ENCODE measurements at places on chromosomes 1 and 21.

- DNase-seq, result no peak
Measured at GRCh38 chr1:60280256-60280655, 206.7 kb upstream of the C1orf87 start.

DNA sequence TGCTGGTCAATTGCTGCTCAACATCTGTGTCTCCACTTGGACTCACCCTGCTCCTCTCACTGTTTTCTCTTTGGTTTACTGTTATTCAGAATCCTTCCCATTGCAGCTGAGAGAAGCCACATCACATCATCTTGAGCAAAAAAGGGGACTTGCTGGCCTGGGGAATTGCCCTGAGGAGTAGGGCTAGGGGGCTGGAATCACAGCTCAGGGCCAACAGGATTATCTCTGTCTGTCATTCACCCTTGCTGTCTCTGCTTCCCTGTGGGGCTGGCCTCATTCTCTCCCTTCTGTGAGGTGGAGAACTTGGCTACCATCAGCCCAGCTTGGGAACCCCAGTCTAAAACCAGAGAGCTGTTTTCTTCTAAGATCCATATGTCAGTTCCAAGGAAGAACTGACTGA lies 140.7 kb upstream of the WNT4 start:
- DNase-seq, result no peak

GRCh38 chr1:45512641-45513054 lies 9.0 kb downstream of the PRDX1 start:
- DNase-seq, result peak; percentile 36

DNA sequence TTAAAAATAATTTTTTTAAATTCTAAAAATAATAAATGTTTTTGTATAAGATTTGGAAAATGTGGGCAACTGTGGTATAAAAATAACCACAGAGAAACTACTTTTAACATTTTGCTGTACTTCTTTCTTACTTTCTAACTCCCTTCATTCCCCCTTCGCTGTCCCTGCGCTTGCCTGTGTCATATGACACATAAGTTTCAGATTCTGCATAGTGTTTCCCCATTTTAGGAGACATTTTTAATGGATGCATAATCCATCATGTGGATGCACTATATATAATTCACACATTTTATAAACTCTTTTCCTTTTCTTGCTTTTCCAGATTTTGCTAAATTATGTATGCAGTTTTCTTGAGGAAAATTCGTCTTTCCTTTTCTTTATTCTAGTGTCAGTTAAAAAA lies 16.3 kb downstream of the ATG4C start:
- DNase-seq, result no peak

DNA sequence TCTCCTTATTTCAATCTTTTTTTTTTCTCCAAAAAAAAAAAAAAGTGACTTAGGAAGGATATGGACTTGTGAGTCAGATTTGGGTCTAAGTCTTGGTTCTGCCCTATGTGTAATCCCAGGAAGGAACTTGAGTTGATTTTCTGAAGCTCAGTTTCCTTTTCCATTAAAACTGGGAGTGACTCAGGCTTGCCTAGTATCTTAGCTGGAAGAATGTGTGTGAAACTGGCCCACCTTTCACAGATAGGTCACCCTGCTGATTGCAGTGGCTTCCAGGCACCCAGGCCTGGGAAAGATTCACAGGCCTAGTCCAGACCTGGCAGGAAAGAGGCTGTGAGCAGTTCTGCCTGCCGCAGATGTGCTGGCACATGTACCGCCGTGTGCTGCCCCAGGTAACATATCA lies 218.3 kb upstream of the HOOK1 start:
- no peak for DNase-seq

DNA sequence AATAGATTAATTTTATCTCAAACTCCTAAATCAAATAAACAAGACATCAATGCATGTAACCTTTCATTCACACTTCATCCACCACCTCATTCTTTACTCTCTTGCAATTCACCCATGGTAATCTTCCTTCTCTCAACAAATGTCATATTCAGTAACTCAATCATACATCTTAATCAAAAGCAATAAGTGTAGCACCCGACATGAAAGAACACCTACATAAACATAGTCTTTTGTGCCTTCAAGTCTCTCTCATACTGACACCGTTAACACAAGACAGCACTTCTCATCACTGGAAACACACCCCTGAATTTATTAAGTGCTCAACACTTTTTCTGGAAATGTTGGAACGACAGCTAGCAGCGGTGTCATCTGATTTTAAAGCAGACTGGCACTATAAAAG lies 225.9 kb downstream of the TTLL7 start:
- DNase-seq, result no peak

DNA sequence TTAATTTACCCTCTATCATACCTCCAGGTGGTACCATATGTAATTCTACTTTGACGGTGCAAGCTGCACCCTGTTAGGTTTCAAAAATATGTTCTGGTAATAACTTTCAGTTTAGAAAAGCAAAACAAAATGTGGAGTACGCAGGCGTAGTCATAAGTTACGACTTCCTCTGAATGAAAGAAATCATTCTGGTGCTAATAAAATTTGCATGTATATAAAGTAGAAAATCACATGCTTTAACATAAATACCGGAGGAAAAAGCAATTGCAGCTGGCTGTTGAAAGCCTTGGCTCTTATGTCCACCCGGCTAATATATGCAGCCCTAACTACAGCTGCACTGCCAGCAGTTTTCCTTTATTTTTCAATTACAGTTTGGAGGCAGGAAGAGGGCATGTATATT lies 65.2 kb upstream of the TMPRSS15 start:
- no peak for DNase-seq

DNA sequence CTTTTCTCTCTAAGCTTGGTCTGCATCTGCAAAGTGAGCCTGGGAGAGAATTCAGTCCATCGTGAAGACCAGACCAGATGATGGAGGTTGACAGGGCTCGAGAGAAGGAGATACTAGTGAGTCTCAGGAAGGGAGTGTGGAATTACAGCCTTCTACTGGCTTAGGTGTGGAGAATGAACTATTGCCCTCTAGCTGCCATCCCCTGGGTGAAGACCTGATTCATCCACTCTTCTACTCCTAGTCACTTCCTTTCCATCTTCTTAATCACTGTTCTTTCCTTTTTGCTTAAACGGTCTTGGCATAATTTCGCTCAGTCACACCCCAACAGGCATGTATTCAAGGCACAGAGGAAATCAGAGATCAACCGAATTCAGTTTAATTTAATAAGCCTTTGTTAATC lies 34.0 kb upstream of the HSD17B7 start:
- DNase-seq, result no peak

- no peak for DNase-seq
Measured at GRCh38 chr1:212981571-212982328, 31.4 kb downstream of the VASH2 start.

GRCh38 chr1:3611170-3612019 lies at the start of gene MEGF6:
Gene MEGF6, minus strand, starts transcription at chr1:3611508. Its CDS starts 240 bp downstream, at chr1:3611268.
- DNase-seq, result peak; percentile 61

GRCh38 chr1:179599623-179600249 lies 8.1 kb downstream of the TDRD5 start:
- no peak for DNase-seq

- DNase-seq, result no peak
Measured at GRCh38 chr21:44999428-44999971, 59.7 kb downstream of the SLX9 start.

- DNase-seq, result no peak
Measured at GRCh38 chr1:8404460-8405370, 86.8 kb downstream of the SLC45A1 start.

DNA sequence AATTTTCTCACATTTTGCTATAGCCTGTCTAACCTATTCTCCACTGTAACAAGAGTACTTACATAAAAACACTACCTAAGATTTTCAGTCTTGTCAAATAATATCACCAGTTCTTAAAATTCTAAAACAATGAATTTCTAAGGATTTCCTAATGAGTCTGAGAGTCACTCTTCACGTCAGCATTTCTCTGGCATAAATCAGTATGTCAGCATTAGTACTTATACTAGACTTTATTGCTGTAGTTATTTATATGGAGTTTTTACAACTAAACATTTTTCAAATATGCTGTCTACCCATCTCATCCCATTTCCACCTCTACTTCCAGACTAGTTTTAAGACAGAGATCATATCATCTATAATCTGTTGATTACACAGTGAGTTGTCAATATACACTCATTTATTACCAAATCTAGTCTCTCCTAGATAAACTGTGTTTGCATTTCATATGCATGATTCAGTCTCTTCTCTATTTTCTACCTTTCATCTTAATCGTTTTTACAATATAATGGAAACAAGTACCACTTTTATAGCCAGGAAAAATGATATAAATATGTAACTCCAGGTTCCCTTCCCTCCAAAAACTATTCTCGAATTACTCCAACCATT lies 32.8 kb downstream of the LIN9 start:
- no peak for DNase-seq

- no peak for DNase-seq
Measured at GRCh38 chr21:17002594-17003257, 510.1 kb upstream of the CXADR start.

GRCh38 chr1:21963477-21964217 lies 13.2 kb upstream of the CELA3B start:
- DNase-seq, result peak; percentile 69

GRCh38 chr21:34075760-34076660 lies 2.6 kb downstream of the MRPS6 start:
- DNase-seq, result no peak

GRCh38 chr1:23922321-23922943 lies 9.3 kb upstream of the CNR2 start:
- no peak for DNase-seq

DNA sequence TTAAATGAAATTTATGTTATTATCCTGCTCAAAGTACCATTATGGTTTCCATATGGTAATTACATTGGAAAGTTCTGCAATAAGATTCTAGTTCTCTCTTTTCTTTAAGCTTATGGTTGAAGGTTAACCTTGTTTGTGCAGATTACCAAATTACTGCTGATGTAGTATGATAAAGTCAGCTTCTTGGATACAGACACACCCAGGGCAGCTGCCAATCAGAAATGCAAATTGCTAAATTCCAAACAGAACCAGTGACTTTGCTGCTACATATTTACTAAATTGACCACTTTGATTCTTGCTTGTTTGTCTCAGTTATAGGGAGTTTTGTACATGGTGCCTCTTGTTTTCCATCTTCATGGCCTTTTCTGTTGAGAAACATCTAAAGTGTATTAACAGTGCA lies 26.5 kb downstream of the GNAT2 start:
- no peak for DNase-seq

GRCh38 chr1:231993968-231994455 lies 367.4 kb downstream of the DISC1 start:
- no peak for DNase-seq

DNA sequence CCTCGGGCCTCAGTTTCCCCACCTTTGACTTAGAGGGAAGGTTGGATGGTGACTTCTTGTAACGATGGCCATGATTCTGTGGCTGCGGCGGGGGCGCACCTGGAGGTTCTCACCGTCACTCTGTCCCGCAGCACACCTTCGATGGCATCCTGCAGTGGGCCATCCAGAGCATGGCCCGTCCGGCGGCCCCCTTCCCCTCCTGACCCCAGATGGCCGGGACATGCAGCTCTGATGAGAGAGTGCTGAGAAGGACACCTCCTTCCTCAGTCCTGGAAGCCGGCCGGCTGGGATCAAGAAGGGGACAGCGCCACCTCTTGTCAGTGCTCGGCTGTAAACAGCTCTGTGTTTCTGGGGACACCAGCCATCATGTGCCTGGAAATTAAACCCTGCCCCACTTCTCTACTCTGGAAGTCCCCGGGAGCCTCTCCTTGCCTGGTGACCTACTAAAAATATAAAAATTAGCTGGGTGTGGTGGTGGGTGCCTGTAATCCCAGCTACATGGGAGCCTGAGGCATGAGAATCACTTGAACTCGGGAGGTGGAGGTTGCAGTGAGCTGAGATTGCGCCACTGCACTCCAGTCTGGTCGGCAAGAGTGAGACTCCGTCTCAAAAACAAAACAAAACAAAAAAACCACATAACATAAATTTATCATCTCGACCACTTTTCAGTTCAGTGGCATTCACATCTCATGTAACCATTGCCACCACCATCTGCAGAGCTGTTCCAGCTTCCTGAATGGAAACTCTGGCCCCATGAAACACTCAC lies 2.1 kb upstream of the PFKL start:
- DNase-seq, result peak; percentile 61

GRCh38 chr1:201561601-201562000 lies 22.7 kb downstream of the NAV1 start:
- no peak for DNase-seq

- no peak for DNase-seq
Measured at GRCh38 chr21:28639737-28640136, 352.9 kb downstream of the LTN1 start.

- DNase-seq, result no peak
Measured at GRCh38 chr1:193281894-193282293, 95.5 kb upstream of the B3GALT2 start.

DNA sequence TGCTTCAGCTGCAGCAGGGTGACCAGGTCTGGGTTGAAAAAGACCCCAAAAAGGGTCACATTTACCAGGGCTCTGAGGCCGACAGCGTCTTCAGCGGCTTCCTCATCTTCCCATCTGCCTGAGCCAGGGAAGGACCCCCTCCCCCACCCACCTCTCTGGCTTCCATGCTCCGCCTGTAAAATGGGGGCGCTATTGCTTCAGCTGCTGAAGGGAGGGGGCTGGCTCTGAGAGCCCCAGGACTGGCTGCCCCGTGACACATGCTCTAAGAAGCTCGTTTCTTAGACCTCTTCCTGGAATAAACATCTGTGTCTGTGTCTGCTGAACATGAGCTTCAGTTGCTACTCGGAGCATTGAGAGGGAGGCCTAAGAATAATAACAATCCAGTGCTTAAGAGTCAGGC lies 2.9 kb downstream of the C1QA start:
- DNase-seq, result no peak

DNA sequence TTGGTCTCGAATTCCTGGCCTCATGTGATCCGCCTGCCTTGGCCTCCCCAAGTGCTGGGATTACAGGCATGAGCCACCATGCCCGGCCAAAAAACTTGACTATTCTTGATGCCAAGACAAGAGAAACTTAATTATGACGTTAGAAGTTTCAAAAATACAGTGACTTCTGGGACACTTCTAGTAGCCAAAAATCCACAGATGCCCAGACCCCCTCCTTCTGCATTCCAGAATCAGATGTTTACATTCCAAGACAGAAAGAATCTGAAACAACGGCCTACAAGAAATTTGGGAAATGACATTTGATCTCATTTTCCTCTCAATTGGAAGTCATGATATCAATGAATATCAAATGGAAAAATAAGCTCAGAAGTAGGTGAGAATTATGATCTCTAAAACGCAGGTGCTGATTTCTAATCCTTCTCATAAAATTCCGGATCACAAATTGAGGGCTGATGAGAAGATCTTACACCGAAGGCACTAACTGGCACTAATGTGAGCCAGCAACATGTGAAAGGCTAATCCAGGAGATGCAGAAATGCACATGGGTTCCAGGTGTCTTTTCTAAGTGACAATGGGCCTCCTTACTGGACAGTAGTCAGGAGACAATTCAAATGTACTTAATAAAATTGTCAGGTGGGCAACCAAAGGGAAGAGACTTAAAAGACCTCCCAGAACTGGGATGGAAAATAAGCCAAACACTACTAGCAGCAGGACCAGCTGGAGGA lies 5.5 kb downstream of the RAB29 start:
- no peak for DNase-seq

All from stimulated activated naive CD4-positive, alpha-beta T cell treated with Interleukin-2 at 50 U/mL for 16 hours (primary cell).